A549 treated with CpdA at 1 μM for 4 hours (cell line): ENCODE measurements at places on chromosomes 1 and 21. TPM values are rescaled to one million over a fixed set of nuclear protein-coding genes. Genes with fewer than 3 reads are reported as not detected.

The RCC1 gene
- 82.3 to 86.1 TPM (median 82.8 TPM) in 5 replicates for total RNA-seq

The VWA5B1 gene
- not detected in 5 replicates for total RNA-seq

The OR2T5 gene
- not detected in 5 replicates for total RNA-seq

The ZNF593OS gene
- total RNA-seq: 0.22 to 0.34 TPM (median 0.27 TPM) in 4 of 5 replicates, not detected in the other

The S100A3 gene
- total RNA-seq: 88.7 to 106 TPM (median 92.8 TPM) in 5 replicates

The OVAAL gene
- 0.05 to 0.19 TPM in 2 of 5 replicates, not detected in the others for total RNA-seq

The BCAN gene
- total RNA-seq: 0.08 to 0.12 TPM in 2 of 5 replicates, not detected in the others

The DNAI4 gene
- 0.31 to 1.5 TPM (median 0.47 TPM) in 5 replicates for total RNA-seq

The LSM10 gene
- total RNA-seq: 32.4 to 51.2 TPM (median 46.8 TPM) in 5 replicates
